Right lobe of liver (tissue), 6 donors: ENCODE measurements at places on chromosomes 5 and 9.

GRCh38 chr5:168898247-168898911 is 319.2 kb upstream of the PANK3 start:
- DNase-seq = no peak

DNA sequence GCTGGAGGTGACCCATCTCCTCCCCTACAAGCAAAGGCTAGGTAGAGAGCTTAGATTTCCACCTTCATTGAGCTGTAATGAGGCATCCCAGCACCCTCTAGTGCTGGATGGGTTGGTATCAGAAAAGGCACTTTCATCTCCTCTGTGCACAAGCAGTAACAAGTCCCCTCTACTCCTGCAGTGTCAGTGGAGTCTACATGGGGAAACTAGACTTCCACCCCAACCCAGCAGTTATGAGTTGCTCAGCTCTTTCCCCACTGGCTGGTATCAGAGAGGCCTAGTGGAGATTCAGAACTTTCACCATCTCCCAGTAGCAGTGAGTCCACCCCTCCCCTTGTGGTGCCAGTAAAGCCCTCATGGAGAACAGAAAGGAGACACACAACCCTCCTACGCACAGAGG is 17.9 kb downstream of the FCN1 start:
- no peak for DNase-seq

DNA sequence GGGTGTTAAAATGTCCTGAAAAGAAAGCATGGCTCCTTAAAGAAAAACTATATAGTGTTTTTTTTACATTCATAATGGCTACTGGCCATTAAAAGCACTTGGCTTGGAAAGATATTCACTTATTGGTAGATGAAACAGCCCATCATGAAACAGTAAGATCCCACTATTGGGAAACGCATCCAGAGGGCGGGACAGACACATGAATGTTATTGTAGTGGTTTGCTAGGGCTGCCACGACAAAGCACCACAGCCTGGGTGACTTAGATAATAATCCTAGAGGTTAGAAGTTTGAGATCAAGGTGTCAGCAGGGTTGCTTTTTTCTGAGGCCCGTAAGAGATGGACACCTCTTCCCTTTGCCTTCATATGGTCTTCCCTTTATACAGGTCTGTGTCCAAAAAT is 139.4 kb upstream of the ANKH start:
- DNase-seq = no peak

DNA sequence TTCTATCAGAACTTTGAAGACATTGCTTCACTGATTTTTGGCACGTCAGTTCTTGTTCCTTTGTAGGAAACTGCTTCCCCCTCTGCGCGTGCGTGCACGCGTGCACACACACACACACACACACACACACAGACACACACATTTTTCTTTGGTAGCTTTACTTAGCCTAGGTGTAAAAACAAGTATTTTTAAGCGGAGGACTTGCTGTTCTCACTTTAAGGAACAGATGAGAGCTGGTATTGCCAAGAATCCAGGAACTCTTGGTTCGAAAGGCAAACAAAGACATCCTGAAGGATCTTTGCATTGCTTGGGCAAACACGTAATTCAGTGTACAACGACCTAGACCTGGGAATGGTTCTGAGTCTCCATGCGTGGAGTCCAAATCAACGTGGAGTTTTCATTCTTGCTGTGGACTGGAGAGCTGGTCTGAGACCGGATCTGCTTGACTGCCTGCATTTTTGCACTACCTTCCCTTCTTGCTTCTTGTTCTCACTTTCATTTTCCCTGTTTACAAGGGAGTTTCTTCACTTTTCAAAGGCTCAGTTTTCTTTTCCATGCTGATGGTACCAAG is 8.2 kb downstream of the TMEM268 start:
- DNase-seq = no peak

GRCh38 chr5:168917947-168918600 is 338.9 kb upstream of the PANK3 start:
- no peak for DNase-seq

DNA sequence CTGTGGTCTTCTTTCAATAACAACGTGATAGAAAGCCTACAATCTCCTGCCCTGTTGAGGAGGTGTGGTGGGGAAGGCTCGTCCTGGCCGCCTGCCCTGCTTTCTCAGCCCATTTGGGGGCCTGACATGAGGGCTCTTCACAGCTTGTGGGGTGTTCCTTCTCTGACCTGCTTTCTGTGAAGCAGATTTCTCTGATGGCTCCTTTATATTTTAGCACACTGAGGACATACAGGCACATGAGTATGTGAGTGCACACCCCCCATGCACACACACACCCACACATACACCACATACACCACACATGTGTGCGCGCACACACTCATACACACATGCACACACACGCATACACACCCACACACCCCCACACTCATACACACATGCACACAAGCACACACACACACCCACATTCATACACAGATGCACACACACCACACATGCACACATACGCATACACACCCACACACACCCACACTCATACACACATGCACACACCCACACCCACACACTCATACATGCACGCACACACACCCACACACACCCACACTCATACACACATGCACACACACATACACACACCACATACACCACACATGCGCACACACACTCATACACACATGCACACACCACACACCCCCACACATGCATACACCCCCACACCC is 117.5 kb downstream of the COL5A1 start:
- DNase-seq = no peak

GRCh38 chr5:82274343-82275211 is 3.6 kb downstream of the RPS23 start:
- DNase-seq = no peak

DNA sequence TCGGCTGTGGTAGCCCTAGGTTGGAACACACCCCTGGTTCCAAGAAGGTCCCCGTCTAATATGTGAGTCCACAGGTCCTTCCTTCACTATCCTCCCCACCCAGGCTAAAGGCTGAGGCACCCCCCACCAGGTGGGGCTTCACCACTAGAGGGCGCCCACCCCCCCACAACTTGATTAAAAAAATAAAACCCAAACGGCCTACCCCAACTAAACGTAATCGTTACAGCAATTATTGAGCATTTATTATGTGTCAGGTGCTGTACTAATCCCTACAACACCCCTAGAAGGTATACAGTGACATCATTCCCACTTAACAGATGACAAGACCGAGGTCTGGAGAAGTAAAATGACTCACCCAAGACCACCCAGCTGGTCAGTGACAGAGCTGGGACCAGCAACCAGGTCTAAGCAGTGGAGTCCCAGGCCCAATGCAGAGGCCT is 65.0 kb downstream of the FGF18 start:
- DNase-seq = no peak

GRCh38 chr5:96868603-96869371 is 7.5 kb upstream of the ERAP2 start:
- DNase-seq = no peak

GRCh38 chr9:105023788-105024187 is 95.8 kb upstream of the ABCA1 start:
- DNase-seq = no peak

GRCh38 chr9:82923092-82923911 is 139.6 kb downstream of the RASEF start:
- DNase-seq = no peak

DNA sequence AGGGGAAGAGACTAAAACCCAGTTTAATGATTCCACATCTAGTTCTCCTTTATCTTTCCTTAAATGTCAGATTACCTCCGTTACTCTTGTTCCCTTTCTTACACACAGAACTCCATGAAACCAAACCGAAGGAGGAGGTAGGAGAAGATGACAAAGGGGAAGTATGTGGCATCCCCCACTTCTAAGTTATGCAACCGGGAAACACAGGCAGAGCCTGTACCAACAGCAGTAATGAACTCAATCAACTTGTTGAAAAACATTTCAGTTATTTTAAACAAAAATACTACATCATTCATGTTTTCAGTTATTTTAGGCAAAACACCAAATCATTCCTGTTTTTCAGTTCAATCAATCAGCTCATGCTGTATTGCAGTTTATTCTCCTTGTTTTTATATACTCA is 101.8 kb downstream of the PCSK1 start:
- no peak for DNase-seq

DNA sequence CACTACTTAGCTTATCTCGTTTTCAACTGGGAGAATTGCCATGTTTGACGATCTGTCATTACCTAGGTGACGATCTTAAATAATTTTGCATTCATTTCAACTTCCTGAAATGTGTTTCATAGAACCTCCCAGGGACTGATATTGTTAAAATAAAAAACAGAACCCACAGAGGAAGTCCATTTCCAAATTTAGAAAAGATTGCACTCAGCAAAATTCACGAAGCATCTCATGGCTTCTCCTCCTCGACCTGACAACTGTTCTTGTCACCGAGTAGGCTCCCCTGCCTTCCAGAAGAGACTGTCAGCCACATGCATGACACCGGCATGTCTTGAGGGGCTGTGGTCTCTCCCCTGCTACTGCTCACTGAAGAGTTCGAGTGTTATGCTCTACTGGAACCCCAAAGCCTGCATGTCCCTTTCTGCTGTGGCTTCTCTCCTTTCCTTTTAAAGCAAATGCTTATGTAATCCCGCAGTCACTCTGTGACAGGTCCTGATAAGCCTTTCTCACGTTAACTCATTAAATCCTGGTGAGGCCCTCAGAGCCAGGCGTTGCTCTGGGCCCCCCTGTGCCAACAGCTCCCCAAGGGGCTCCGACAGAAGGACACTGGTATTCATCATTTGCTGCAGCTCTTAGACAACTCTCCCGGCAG is 26.8 kb upstream of the ANKRD33B start:
- no peak for DNase-seq

DNA sequence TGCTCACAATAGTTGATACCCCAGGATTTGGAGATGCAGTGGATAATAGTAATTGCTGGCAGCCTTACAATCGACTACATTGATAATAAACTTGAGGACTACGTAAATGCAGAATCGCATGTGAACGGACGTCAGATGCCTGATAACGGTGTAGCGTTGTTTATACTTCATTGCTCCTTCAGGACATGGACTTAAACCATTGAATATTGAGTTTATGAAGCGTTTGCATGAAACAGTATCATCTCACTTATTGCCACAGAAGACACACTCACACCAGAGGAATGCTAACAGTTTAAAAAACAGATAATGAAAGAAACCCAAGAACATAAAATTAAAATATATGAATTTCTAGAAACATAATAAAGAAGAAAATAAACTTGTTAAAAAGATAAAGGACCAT is 101.6 kb downstream of the GABBR2 start:
- no peak for DNase-seq

DNA sequence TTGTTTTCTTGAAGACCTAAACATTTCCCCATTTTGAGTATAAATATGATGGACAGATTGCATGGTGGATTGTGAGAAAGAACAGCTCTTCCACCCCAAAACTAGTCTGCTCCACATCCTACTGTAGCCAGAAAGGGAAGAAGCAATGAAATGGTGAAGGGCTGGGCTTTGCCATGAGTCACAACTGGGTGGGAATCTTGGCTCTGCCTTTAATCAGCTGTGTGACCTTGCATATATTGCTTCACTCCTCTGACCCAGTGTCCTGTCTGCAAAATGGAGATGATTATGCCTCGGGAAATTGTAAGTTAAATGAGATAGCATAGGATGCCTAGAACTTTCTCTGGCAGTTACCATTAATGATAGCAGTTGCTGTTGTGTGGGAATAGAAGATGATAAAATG is 101.9 kb downstream of the PDE8B start:
- DNase-seq = no peak

GRCh38 chr9:10612641-10613398 is at the start of gene PTPRD:
PTPRD (minus strand) TSS chr9:10613002.
- peak; percentile 26 for DNase-seq

DNA sequence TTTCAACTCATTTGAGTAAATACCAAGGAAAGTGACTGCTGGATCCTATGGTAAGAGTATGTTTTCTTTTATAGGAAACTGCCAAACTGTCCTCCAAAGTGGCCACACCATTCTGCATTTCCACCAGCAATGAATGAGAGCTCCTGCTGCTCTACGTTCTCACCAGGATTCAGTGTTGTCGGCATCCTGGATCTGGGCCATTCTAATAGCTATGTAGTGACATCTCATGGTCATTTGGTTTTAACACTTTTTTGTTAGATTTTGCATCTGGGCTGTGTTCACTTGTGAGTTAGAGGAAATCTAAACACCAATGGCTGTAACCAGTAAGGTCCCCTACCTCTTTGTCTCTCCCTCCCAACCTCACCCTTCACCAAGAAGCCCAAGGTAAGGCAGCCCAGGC is 115.9 kb downstream of the ATPSCKMT start:
- no peak for DNase-seq

DNA sequence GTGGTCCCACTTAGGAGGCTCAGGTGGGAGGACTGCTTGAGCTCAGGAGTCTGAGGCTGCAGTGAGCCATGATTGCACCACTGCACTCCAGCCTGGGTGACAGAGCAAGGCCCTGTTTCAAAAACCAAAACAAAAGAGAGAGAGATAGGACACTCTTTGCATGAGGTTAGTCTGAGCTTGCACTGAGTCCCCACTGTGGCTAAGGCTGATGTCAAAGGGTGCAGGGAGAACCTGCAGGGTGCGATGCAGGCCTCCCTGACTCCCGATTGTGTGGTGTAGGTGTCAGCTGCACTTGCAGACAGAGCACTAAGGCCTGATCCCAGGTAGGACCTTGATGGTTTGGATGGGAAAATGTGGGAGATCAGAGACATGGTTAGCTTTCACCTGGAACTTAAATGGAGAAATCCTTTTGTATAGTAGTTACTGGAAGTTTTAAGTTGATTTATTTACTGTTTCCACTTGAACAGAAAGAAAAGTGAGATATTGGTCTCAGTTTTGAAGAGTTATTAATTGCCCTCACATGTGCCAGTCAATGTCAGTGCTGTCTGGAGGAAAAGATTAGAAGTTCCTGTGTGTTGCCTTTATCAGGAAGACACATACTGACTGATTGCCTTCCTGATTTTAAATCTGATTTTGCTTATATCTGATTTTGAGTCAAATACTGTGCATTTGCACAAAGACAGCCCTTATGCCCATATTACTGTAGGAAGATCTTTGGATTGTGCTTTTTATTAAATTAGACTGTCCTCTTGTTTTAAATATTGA is 260.0 kb downstream of the MAST4 start:
- no peak for DNase-seq

DNA sequence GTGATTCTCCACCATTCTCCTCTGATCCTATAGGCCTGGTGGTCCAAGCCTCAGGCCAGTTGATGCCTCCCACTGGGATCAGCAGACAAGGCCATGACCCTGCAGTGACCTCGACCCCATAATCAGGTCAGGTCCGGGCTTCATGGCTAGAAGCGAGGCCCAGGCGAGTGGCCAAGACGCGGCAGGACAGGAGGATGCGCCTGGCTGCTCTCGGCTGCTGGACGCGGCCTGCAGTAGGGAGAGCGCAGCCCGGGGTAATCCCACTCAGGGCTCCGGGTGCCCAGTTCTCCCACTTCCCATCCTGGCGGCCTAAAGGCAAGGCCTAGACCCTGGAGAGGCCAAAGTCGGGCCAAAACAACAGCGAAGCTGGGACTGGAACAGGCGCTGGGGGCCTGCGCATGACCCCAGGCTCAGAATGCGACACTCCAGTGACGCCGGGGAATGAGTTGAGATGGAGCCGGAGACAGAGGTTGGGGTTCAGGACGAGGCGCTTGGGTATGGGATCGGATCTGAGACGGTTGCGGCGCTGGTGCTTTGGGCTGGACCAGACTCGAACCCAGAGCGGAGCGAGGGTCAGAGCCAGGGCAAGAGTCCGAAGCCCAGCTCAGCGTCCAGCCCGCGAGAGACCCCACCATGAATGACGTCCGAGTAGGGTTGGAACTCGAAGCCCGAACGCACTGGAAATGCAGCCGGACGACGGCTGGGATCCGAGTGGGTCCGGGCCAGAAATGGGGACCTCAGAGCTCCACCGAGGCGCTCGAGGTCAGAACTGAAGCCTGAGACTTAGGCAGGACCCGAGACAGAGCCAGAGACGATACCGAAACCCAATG is 3.2 kb downstream of the LHX6 start:
- no peak for DNase-seq
